ENCODE measurements at places on chromosomes 3 and 15.

GRCh38 chr15:56699743-56700142, 33.6 kb downstream of the ZNF280D start:
- DNase-seq: no peak

DNA sequence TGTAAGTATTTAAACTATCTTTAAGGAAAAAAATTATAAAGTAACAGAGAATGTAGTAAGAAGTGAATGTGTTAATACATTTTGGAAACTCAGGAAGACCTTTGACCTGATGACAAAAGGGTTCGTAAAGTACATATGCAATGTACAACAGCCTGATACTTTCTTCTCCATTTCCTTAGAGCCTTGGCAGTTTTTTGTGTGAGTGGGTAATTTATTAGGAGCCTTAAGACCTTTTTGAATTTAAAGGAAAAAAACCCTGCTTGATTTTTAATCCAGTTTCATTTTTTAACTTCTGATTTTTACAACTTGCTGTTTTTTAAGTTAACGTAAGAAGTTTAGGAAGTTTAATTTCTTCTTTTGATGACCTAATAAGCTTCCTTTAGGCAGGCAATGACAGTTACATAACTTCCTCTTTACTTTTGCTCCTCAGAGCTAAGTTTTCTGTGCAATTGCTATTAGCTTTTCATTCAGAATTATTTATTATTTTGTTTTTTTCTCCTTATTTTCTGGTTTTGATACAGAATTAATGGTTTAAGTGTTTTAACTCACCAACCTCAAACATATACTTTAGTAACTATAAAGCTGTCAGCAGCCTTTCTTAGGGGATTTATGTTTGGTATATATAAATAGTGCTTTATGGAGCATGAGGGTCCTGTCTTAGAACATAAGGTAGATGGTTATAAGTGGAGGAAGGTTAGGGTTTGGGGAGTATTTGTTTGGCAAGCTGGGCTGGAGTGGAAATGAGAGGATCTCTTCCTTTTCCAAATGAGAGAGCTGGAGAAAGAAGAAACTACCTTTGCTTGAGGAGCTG, 35.2 kb downstream of the ARMC8 start:
- DNase-seq: no peak

DNA sequence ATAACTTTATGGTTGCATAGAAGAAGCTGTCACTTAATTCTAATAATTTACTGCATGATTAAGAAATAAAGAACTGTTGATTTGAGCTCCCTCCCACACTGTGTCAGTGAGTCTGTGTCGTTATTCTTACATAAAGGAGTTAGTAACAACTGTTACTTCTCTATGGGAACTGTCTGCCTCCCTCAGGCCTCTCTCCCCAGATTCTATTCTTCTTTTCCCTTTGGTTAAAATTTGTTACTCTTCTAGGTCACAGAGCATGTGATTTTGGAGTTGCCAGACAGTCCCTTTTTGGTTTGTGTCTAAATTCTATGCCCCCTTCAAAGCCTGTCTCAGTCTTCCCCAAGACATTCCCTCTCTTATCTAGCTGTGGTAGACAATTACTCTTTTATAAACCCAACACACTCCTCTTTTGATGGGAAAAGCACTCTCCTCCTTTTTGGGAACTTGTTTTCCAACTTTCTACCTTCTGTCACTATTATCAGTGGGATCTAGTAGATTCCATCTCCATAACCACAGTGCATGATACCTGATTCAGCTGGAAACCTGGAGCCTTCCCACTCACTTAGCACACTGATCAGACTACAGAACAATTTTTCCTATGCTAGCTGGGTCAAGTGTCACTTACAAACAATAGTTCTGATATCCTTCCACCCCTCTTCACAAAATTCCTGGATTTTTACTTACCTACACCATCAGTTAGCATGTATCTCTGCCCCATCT, 422.1 kb upstream of the TGFBR2 start:
- no peak for DNase-seq

DNA sequence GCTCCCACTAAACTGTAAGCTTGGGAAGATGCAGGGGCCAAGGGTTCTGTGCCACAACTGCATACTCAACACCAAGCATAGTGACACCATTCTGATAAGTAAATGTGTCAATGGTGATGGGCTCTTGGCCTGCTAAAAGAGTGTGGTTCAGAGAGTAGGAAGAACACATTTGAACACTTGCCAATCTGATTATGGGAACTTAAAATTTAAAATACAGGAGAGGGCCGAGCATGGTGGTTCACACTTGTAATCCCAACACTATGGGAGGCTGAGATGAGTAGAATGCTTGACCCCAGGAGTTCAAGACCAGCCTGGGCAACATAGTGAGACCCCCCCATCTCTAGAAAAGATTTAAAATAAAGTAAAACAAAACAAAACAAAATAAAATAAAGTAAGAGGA, 34.1 kb downstream of the PTPN9 start:
- no peak for DNase-seq

DNA sequence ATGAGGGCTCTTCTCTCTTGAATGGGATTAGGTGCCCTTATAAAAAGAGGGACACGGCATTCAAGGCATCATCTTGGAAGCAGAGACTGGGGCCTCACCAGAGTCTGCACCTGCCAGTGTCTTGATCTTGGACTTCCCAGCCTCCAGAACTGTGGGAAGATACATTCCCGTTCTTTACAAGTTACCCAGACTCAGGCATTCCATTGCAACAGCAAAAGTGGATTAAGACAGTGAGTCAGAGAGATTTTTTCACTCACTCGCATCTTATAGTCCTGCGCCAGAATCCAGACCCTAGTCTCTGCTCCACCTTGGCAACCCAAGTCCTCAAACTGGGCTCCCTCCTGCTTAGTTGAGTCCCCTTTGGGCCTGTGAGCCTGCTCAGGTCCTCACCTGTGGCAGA, 2.7 kb downstream of the LCTL start:
- no peak for DNase-seq

GRCh38 chr3:19645093-19645492, 288.9 kb downstream of the EFHB start:
- DNase-seq: no peak

DNA sequence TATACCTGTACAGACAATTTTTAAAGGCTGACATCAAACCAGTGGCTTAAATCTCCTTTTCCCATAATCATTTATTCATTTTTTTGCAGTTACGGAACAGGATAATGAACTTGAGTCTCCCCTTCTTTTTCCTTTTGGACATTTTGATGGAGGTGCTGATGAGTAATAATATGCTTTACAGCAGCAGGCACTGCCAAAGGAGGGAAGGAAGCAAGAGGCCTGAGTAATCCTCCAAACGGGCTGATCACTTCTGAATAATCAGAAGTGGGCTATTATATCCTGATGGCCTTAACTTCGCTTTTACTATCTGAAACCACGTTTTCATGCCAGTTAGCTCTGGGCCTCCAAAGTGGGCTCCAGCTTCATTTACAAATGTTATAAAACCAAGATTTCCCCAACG, 527.2 kb downstream of the FOXP1 start:
- DNase-seq: no peak

- DNase-seq: no peak
Observed at GRCh38 chr3:131756405-131756804, 253.6 kb upstream of the MRPL3 start.

DNA sequence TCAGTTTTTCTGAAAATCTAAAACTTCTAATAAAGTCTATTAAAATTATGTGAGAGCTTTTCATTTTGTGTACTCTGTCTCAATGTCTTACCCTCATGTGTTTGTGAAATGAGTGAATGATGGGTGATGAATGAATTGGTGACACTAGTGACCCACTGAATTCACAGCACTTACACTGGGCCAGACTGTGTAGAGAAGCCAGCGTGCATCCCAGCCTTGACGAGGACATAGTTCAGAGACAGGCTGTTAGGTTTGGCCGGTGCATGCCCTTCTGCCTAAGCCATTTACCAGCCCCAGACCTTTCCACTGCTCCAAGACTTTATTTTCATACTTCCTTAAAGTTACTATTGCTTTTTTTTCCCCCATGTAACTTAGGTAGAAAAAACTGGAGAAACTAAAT, 38.8 kb downstream of the FBXO22 start:
- no peak for DNase-seq

DNA sequence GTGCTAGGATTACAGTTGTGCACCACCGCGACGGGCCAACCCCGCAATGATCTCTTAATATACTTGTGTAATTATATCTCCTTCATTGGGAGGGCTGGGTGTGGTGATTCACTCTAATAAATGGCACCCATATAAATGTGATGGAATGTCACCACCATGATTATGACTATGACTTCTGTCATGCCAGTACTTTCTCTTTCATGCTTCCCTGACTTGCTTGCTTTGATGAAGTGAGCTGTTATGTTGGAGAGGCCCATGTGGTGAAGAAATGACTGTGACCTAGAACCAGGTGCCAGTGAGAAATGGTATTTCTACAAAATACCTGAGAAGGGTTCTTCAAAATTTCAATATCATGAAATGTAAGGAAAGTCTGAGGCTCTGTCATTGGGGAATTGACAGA, 24.4 kb upstream of the TP63 start:
- DNase-seq: no peak

DNA sequence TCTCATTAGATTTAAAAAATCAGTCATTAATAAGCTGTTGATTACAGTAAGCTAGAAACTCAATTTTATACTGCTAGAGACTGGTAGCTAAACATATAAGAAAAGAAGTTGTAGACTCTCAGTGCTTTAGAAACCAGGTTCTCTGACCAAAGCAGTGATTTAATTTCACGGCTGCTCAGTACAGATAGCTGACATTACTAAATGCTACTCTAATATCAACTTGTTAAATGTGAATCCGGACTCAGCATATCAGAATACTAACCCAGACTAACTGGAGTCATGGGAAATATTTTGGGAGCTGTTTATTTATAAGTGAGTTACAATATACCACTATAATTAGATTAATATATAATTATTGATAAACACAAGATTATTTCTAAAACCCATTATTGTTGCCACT, 80.4 kb downstream of the NEDD4 start:
- no peak for DNase-seq

- DNase-seq: no peak
Observed at GRCh38 chr3:38519000-38519399, 22.9 kb downstream of the EXOG start.

GRCh38 chr3:124461838-124462632, 268.2 kb upstream of the UMPS start:
- DNase-seq: no peak

GRCh38 chr3:101131767-101132166, 138.5 kb upstream of the ABI3BP start:
- no peak for DNase-seq

- DNase-seq: no peak
Observed at GRCh38 chr15:41417418-41418195, 712 bp downstream of the RTF1 start.

- DNase-seq: no peak
Observed at GRCh38 chr3:70621451-70621850, 309.0 kb upstream of the MDFIC2 start.

GRCh38 chr3:106342386-106342785, 473.6 kb upstream of the CBLB start:
- DNase-seq: no peak

DNA sequence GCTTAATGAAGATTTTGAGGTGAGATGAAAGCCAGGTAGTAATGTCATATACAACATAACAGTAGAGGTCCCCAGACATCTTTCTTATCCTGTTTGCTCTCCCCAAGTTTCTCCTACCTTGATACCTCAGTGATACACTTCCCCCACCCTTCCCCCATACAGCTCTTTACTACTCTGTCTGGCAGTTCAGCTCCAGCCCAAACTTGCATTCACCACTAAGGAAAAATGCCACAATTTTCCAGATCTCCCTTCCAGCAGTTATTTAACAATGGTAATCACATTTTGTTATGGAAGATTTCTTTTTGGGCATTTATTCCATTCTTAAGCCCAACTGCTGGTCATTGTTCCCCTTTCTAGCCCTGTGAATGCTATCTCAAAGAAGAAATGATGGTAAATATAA, 34.9 kb upstream of the ITGA11 start:
- no peak for DNase-seq

DNA sequence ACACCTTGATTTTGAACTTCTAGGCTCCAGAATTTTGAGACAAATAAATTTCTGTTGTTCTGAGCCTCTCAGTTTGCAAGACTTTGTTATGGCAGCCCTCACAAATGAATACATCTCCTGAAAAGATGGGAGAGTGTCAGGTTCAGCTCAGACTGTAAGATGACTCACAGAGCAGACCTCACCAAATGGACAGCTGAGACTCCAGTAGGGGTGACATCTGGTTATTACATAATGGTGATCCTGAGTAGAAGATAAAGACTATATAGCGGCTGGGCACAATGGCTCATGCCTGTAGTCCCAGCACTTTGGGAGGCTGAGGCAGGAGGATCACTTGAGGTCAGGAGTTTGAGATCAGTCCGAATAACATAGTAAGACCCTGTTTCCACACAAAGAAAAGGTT, 26.2 kb upstream of the MTMR14 start:
- no peak for DNase-seq

GRCh38 chr15:63408524-63408923, 26.9 kb upstream of the CA12 start:
- DNase-seq: no peak

GRCh38 chr3:14841836-14842235, 23.1 kb downstream of the FGD5 start:
- DNase-seq: no peak

- no peak for DNase-seq
Observed at GRCh38 chr15:37981775-37982174, 47.3 kb downstream of the TMCO5A start.

- DNase-seq: no peak
Observed at GRCh38 chr15:78056714-78057269, 20.7 kb downstream of the TBC1D2B start.

Measured in NCI-H1436 treated with DMSO at 0.1 percent for 48 hours (cell line).